Effector CD4-positive, alpha-beta T cell (primary cell): ENCODE measurements at places on chromosomes 3 and 15.

GRCh38 chr3:181718987-181719911, 7.5 kb downstream of the SOX2 start:
- DNase-seq, result no peak

DNA sequence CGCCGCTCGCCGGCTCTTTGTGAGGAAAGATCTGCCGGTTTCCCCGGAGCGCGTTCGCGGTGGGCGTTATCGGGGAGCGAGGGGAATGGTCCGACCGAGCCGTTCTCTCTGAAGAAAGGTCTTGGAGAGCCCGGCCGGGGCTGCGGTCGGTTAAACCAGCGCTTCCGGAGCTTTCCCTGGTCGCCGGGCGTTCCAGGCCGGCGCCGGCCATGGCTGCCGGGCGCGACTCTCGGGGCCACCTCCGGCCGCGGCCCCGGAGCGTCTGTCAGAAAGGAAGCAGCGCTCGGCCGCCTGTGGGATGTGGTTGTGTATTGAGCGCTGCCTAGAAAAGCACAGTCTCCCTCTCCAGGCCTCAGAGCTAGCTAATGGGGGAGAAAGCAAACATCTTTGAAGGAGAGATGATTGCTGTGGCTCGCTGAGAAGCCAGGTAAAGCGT, 731 bp downstream of the FYTTD1 start:
- peak; percentile 49 for DNase-seq

DNA sequence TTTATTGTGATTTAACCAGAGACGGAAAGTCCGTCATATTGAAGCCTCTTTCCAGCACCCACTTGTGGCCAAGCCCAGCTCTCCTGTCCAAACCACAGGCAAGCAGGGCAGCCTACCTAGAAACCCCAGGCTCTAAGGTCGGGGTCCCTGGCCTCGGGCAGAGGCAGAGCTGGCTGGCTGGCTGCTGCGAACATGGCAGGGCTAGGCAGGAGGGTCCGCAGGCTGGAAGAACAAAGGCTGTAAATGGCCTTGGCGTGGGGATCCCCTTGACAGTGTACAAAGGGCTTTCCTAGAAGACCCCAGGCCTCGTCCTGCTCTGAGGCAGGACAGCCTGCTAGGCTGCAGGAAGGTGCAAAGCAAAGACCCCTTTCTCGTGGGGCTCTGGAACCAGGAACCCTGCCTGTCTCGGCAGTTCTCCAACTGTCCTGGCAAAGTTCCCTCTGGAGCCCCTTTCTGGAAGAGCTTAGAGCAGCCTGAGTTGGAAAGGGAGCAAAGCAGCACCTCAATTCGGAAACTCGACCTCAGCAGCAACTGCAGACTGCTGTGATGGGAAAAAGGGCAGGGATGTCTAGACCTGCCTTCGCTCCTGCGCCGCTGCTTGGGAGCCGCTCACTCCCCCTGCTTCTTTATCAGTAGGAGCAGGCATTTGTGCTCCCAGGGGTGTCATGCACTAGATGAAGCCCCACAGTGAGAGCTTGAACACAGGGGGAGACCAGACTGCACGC, 8.5 kb downstream of the CALML4 start:
- no peak for DNase-seq

DNA sequence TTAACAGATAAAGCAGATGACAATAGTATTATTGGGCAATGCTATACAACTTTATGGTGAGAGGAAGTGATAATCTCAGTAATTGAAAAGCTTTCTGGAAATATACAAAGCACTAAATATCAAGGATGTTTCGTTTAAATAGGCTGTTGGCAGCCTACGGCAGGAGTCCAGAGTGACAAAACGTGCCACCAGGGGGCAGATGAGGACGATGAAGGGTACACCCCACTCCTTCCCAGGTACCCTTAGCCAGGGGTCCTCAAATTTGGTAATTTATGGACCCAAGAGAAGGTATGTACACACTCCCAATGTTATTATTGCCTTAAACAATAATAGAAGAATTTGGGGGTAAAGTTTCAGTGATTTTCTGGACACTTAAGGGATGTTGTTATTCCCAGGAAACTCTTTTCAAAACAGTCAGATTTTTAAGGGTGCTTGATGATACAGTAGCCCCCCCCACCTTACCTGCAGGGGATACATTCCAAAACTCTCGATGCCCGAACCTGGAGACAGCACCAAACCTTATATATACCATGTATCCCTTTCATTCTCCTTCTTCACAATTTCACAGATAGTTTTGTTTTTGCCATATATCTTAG, 1.4 kb upstream of the MAGEL2 start:
- DNase-seq, result no peak

- no peak for DNase-seq
Measured at GRCh38 chr15:53671545-53671944, 87.9 kb downstream of the WDR72 start.

DNA sequence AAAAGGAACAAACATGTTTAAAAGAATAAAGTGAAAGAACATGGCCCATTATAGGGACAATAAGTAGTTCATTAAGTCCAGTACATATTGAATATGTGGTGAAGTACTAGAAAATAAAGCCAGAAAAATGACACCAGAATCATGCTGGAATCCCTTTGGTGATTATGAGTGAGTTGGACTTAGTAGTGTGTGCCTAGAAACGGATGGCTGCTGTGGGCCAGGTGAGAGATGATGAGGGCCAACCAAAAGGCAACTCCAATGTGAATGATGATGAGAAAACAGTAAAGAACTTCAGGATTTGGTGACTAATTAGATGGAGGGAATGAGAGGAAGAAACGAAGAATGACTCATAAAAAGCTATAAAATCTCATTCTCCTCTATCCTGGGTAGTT, 3.3 kb downstream of the CRYGS start:
- no peak for DNase-seq

DNA sequence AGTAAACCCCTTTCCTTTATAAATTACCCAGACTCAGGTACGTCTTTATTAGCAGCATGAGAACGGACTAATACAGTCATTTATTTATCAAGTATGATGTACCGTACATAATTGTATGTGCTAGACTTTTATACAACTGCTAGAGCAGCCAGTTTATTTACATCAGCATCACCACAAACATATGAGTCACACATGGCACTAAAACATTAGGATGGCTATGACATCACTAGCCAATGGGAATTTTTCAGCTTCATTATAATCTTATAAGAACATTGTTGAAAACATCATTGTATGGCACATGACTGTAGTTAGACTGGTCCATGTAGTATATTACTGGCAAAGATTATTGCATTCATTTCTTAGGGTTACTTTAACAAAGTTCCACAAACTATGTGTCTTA, 121.7 kb downstream of the ZMAT3 start:
- DNase-seq, result no peak

- no peak for DNase-seq
Measured at GRCh38 chr15:36666228-36666905, 86.9 kb downstream of the CDIN1 start.

GRCh38 chr3:48423883-48424695, 5.8 kb downstream of the PLXNB1 start:
- no peak for DNase-seq

DNA sequence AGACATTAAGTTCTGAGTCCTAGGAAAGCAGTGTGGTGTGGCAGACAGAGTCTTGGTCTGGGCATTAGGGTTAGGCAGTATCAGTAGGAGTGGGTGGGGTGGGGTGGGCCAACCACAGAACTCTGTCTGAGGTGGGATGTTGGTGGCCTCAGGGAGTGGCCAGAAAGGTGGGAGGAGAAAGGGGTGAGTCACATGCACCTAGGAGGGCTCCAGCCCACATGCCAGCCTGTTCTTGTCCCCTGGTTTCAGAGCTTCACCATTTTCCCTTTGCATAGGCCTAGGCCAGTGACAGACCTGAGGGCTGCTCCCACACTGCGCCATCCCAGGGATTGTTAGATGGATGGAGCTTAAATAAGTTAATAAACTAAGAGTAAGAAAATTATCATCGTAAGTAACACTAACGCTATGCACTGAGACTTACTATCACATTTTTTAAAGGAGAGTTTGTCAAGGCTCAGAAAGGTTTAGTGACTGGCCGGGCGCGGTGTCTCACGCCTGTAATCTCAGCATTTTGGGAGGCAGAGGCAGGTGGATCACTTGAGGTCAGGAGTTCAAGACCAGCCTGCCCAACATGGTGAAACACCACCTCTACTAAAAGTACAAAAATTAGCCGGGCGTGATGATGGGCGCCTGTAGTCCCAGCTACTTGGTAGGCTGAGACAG, 33.8 kb downstream of the DNASE1L3 start:
- DNase-seq, result no peak

DNA sequence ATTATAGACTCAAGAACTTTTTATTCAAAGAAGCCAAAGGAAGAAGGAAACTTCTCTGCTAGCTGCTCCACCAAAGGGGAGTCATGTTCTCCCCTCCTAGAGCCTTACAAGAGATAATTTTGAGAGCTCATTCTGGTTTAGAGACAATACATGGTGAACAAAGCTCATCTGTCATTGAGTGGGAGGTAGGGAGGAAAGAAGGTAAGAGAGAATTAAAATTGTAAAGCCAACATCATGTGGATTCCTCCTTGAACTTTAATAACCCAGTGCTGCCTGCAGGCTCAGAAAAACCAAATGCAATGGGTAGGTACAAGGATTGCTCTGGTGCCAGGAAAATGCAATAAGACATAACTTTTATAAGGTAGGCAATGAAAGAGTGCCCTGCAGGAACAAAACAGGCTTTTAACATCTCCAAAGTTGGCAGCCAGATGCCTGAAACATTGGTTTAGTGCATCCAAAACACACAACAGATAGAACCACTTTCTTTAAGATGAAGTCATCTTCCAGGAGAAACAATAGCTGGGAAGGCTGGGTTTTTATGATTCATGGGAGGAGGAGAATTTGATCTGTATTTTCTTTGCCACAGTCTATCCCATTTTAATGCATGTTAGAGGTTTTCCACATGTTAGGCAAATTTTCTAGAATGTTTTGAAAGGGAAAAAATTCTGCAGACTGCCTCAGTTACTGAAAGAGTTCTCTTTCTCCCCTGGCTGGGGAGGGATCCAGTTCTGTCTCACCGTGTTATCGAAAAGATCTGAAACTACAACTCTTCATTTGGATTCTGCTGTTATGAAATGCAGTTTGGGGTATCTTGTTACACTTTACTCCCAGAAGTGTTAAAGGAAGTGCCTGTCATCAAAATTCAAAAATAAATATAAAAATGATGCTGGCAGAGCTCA, 11.3 kb upstream of the ARHGEF3 start:
- no peak for DNase-seq

DNA sequence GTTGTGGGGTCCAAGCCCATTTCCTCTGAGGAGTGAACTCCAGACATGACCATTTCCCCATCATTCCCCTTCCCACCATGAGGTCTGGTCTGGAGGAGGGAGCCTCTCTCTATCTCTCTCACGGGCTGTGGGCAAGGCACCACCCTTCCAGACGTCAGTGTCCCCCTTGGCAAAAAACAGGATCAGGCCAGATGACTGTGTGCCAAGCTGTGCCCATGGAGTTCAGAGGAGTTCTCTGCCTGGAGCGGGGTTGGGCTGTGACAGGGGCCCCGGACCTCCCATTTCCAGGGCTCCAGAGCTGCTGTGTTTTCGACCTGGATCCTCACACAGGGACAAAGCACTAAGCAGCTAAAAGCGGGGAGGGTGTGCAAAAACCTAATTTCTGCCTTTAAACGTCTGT, 124.5 kb downstream of the RAB11A start:
- no peak for DNase-seq

DNA sequence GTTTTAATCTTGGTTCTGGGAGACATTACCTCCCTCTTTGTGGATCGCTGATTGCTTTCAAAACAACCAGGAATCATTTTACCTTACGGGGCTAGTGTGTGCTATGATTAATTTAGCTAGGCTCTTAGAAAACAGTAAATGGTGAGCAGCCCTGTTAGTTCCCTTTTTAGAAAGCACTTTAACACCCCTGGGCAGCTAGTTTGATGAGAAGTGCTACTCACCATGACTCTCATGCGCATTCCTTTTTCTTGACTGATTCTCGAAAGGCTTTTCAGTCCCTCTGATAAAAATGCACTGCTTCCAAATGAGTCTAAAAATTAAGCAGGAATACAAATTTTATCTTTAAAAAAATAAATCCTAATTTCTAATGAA, 75.3 kb upstream of the LEKR1 start:
- DNase-seq, result no peak

DNA sequence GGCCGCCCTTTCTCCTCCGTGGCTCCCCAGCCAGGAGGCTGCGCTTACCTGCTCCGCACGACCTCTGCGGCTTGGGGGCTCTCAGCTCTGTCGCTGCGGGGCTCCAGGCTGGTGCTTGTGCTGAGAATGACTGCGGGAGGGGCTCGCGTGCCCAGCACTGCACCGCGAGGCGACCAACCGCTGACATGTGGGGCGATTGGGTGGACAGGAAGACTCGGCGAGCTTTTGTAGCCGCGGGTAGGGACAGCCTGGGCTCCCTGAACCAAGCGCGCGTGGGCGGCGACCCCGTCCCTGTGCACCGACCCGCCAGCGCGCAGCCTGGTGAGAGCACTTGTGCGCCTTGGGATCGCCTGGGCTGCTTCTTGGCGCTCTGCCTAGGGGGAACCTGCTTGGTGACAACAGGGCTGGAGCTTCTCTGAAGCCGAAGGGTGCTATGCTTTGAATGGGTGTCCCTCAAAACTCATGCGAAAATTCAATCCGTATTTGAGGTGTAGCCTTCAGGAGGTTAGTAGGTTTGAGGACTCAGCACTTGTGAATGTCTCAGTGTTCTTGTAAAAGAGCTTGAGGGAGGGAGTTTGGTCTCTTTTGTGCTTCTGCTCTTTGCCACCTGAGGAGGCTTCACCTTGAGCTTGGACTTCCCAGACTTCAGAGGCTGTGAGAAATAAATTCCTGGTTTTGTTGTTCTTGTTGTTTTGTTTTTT, 50.4 kb downstream of the IL12A start:
- DNase-seq, result no peak

DNA sequence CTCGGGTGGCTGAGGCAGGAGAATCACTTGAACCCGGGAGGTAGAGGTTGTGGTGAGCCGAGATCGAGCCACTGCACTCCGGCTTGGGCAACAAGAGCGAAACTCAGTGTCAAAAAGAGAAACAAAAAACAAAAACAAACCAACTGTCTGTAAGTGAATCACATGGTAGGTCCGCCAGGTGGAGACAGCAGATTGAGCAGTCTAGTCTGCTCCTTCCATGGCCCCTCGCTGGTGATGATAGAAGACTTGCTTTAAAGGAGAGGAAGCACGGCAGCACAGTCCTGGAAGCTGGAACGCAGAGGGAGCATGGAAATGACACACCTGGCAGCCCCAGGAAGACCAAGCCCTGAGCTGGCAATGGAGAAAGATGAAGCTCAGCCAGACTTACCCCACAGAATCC, 31.4 kb upstream of the MGLL start:
- no peak for DNase-seq

- no peak for DNase-seq
Measured at GRCh38 chr3:150996731-150997130, 24.2 kb upstream of the CLRN1 start.

GRCh38 chr3:152843955-152844354, 9.0 kb downstream of the P2RY1 start:
- DNase-seq, result no peak
